ENCODE measurements at places on chromosomes 3 and 15.
A peak's percentile ranks its signal among the peaks of the same experiment; 100 is the strongest.

- no peak for DNase-seq
Measured at GRCh38 chr15:57215881-57216280, 160.4 kb upstream of the CGNL1 start.

DNA sequence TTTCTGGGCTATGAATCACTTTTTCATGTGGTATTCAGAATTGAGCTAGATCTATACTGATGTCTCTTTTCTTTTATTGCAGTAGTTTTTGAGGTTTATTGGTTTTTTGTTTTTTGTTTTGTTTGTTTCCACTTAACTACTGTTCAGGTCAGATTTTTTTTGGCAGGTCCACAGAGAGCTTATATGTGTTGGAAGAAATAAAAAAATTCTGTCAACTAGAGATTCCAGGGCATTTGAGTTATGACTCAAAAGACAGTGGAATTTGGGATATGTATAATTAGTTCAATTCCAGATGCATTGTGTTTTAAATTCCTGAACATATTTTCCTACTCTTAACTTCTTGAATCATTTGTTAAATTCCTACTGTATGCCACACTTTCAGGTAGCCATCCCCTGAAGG, 727.2 kb downstream of the SI start:
- peak; percentile 6 for DNase-seq

GRCh38 chr3:5264093-5264600, 76.6 kb downstream of the EDEM1 start:
- peak; percentile 77 for DNase-seq

- no peak for DNase-seq
Measured at GRCh38 chr3:86629511-86629910, 361.4 kb downstream of the VGLL3 start.

DNA sequence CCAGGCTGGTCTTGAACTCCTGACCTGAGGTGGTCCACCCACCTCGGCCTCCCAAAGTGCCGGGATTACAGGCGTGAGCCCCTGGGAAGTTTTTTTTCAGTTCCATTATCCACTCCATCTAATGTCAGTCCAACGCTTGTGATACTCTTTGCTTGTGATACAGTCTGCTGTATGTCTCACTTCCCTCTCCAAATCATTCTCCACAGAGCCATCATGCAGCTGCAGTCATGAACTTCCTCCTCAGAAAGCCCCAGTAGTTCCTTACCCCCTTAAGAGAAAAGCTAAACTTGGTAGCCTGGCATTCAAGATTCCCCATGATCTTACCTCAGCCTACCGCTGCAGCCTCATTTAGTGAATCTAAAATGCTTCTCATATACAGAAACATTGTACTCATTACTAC, 2.3 kb downstream of the ARPC4 start:
- no peak for DNase-seq

DNA sequence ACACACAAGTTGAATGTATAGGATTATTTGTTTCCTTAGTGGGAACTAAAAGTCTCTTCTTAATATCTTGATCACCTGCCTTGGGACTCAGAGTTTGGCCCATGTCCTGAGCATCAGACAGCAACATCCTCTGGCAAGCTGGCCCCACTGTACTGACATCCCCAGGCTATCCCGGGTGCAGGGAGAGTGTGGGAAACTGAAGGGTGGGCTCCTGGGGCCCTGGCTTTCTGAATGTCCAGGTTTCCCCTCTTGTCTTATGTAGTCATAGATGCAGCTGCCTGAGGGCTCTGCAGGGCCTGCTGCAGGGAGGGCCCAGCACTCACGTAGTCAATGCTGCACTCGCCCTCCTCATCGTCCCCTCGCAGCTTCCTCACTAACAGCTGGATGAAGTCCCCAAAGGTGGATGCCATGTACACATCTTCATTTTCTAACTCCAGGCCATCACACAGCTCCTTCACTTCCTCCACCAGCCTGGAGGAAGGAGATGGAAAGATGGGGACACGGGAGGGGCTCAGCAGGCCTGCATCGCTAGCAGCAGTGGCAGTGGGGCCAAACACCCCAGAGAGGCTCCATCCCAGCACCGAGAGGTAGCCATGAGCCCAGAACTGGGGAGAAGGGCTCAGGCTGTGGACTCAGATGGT, 42.8 kb downstream of the ALDH1L1 start:
- DNase-seq = no peak

DNA sequence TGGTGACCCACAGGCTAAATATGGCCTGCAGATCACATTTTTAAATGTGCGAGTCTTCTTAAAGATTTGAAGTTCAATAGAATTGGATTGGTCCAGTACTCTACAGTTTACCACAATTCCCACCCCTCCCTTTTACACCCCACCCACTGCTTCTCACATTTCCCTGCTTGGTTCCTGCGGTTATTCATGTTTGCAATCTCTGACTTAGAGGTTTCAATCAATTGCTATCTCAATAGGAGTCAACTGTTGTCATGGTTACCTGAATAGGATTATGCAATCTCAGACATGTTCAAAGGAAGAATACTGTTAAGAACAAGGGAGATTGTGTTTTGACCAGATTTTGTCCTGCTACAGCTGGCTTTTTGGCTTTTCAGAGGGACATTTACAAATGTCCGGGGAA, 4.9 kb upstream of the C3orf49 start:
- DNase-seq = no peak

GRCh38 chr3:123246866-123247265, 45.1 kb downstream of the SEC22A start:
- DNase-seq = no peak

DNA sequence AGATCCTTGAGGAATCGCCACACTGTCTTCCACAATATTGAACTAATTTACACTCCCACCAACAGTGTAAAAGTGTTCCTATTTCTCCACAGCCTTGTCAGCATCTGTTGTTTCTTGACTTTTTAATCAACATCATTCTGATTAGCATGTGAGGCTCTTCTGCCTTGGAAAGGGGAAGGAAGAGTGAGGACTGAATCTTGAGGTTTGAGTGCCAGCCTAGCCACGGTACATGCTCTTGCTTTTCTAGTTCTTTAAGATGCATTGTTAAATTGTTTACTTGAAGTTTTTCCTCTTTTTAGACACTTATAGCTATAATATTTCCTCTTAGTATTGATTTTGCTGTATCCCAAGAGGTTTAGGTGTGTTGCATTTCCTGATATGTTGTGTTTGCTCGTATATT, 596.1 kb downstream of the OTOL1 start:
- no peak for DNase-seq

DNA sequence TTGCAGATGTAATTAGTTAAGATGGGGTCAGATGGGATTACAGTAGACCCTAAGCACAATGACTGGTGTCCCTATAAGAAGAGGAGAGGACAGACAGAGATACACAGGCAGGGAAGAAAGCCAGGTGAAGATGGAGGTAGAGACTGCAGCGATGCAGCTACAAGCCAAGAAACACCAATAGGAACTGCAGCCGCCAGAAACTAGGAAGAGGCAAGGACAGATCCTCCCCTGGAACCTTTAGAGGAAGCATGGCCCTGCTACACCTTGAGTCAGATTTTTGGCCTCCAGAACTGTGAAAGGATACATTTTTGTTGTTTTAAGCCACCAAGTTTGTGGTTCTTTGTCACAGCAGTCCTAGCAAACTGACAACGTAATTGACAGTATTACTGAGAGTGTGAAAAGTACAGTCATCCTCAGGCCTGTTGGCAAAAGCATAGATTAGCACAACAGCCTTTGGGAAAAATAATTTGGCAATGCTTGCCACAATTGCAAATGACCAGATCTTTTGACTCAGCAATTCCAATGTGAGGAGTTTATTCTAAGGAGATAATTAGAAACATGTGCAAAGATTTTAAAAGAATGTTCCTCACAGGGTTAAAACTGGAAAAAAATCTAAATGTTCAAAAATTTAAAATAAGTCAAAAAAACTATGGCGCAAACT, 82.6 kb upstream of the TJP1 start:
- DNase-seq = no peak

GRCh38 chr3:110248666-110249065, 823.0 kb upstream of the NECTIN3 start:
- no peak for DNase-seq

DNA sequence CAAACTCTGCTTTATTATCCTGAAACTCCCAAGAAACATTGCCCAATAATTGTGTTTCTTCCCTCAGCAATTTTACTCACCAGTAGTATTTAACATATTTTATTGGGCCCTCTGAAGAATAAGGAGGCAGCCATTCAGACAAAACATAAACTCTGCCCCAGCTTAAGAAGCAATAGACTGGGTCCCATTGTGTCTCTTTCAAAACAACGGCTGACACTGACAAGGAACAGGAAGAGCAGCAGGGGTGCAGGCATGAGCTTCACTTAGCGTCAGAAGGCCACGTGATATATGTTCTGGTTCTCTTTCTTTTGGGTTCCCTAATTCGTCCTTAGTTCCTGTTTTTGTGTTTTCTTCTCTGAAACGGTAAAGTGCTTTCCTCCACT, 242.3 kb downstream of the FHIT start:
- no peak for DNase-seq

DNA sequence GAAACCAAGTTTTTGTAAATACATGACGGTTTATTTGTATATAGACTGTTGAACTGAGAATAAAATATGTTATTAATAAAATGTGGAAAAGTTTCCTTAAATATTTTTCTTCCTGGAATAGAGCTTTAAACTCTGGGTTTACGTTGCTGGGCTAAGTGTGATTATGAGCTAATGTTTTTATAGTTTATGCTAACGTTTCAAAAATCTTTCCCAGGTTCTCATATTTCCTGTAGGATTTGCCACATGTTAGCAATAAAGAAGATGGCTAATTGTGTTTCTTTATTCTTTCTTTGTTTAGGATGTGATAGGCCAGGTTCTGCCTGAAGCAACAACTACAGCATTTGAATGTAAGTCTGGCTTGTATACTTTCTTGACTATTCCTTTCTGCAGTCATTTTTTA, 7.2 kb downstream of the MAP2K5 start:
- DNase-seq = no peak

GRCh38 chr15:100768501-100768931, 111.1 kb upstream of the ALDH1A3 start:
- DNase-seq = no peak

DNA sequence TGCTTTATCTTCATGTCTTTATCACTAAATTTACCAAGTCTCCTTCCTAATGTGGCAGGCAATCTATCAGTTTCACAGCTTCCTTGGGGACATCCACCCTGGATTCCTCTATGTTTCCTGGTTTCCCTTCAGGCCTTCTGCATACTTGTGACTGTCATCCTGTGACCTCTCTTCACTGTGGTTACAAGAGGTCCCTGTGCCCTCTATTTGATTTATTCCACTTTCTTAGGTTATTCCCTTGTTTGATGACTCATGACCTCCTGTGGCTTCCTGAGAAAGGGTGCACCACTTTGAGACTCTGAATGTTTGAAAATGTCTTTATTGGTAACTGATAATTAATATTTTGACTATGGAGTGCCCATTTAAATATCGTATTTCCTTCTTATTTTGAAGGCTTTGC, 60.5 kb upstream of the KY start:
- DNase-seq = peak; percentile 88

- DNase-seq = no peak
Measured at GRCh38 chr3:135752851-135753250, 212.7 kb upstream of the PPP2R3A start.
